Inflammatory macrophage treated with lipopolysaccharide for 4 hours (primary cell): ENCODE measurements at places on chromosomes 6 and 20.

DNA sequence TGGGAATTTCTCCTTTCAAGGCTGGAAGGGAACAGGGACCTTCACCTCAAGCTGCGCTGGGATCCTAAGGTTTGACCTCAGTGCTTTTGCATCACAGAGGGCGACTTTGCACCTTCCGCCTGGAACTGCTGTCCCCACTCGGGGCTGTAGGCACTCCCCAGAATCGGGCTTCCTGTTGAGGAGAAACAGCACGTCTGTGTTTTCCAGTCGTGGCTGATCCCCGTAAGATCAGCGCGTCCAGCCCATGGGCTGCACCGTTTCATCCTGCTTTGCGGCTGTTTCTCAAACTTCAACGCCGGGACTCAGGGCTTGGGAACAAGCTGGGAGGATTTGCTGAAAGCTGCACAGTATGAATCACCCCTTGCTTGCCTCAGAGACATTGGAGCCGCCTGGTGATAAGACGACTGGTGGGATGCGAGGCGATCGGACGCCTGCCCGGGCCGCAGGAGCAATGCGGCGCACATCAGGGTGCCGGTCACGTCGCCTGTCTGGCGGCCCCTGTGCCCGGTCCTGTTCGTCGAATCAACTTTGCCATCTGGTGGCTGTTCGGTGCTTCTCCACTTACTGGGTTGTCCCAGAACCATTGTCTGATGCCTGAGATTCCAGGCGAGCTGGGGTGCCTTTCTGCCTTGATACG lies 53.6 kb upstream of the FRMD1 start:
- DNase-seq: no peak

DNA sequence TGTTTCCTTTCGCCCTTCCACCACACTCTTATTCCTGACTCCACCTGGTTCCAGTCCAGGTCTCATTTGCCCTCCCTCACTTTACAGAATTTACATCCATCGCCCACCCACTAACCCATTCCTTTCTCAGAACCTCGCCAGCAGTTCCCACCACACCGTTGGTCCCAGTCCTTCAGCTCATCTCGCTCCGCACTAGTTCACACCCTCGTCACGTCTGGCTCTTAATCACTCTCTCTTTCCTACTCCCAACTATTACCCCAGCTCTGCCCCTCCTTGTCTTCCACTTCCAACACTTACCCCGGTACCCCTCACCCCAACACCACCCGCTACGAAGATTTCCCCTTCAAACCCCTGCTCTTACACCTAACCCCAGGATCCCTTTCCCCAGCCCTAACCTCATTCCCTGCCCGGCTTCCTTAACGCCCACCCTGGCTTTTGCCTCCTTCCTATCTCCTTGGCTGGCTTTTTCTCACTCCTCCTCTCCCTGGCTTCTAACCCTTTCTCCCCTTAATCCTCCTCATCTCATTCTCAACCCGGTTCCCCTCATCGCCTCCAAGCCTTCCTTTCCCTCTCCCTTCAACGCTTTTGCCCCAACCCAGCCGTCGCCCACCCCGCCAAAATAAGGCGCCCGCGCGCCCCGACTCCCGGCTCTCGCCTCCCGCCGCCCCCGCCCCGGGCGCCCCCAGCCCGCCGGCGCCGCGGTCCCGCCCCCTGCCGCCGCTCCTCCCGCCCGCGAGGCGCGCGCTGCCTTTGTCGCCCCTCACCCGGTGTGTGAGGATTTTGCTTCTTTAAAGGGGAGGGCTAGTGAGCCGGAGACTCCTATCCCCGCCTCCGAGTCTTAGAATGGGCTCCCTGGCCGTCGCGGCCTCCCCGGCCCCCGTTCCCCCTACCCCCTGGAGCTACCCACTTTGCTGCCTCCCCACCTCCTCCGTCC lies 542 bp downstream of the USP49 start:
- DNase-seq: peak; percentile 7

- DNase-seq: no peak
Observed at GRCh38 chr6:1336246-1336843, 24.4 kb downstream of the FOXQ1 start.

DNA sequence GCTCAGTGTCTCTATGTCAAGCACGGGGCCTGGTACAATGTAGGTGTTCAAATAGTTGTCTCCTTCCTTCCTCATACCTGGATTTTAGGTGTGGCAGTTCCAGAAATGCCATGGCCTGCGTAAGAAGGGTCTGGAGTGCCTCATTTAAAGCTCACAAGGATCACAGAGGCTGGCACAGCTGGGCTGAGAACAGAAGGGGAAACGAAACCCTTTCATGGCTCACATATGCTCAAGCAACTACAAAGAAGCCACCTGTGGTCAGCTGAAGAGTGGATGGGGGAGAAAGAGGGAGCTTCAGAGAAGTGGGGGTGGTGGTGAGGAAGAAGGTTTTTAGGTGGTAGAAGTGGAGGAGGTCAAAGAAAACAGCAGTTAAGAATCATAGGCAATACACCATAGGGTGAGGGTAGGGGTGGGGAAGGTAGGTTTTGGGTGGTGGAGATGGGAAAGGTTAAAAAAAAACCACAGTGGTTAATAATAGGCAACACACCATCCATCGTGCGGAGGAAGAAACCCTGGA lies 17.0 kb upstream of the TOP1 start:
- DNase-seq: peak; percentile 50

GRCh38 chr6:127162836-127163235 lies 44.4 kb downstream of the RSPO3 start:
- no peak for DNase-seq

- DNase-seq: no peak
Observed at GRCh38 chr6:53300656-53301551, 47.8 kb downstream of the ELOVL5 start.

- DNase-seq: peak; percentile 89
Observed at GRCh38 chr6:157380779-157381561, at the start of gene ZDHHC14. ZDHHC14 (plus strand) TSS chr6:157381190.

- DNase-seq: no peak
Observed at GRCh38 chr20:15528391-15529111, 1044.7 kb downstream of the KIF16B start.

DNA sequence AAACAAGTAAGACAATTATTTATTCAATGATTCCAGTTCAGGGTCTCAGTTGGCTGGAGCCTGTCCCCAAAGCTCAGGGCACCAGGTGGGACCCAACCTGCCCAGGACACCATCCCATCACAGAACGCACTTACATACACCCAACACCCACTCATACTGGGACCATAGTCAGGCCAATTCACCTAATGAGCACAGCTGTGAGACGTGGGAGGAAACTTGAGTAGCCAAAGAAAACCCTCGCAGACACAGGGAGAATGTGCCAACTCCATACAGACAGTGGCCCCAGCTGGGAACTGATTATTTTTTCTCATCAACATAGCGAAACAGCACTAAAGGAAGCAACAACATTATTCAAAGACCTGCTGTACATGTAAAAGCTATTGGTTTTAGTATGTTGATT lies 58.6 kb upstream of the DOK5 start:
- no peak for DNase-seq

GRCh38 chr6:11730641-11731040 lies 48.0 kb downstream of the ADTRP start:
- DNase-seq: peak; percentile 67

DNA sequence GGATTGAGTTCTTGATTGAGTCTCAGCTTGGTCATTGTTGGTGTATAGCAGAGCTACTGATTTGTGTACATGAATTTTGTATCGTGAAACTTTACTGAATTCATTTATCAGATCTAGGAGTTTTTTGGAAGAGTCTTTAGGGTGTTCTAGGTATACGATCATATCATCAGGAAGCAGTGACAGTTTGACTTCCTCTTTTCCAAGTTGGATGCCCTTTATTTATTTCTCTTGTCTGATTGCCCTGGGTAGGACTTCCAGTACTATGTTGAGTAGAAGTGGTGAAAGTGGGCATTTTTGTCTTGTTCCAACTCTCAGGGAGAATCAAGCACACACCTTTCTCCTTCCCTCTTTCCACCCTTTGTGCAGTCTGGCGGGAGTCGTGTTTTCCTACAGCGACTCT lies 26.4 kb downstream of the RPP40 start:
- no peak for DNase-seq

DNA sequence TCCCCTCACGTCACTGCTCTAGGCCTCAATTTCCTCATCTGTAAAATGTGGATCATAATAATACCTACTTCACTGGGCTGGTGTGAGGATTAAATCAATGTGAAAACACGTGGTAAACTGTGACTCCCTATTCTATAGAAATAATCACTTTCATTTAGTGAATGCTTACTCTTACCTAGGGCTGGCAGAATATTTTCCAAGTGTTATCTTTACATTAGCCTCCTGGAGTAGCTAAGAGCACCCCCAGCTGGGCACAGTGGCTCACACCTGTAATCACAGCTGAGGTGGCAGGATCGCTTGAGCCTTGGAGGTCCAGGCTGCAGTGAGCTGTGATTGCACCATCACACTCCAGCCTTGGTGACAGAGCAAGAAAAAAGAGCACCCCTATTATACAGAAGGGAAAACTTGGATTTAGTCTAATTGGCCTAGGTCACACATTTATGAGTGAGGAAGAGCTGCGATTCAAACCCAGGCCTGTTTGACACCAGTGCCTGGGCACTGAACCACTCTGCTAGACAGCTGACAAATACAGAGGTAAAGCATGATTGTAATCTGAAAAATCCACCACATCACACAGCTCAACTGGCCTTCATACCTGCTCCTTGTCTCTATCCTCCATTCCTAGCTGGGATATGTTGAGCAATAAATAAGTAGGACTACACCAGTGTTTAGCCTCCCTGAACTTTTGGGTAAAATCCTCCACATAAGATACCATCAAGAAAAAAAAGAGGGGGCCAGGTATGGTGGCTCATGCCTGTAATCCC lies 1.4 kb upstream of the SNTA1 start:
- peak; percentile 4 for DNase-seq
